Heart left ventricle (tissue), 16 donors: ENCODE measurements at places on chromosomes 7 and 10. TPM values are rescaled to one million over a fixed set of nuclear protein-coding genes. Genes with fewer than 3 reads are reported as not detected.

- DNase-seq = no peak
Observed at GRCh38 chr7:106031300-106032035, 68.4 kb downstream of the CDHR3 start.

DNA sequence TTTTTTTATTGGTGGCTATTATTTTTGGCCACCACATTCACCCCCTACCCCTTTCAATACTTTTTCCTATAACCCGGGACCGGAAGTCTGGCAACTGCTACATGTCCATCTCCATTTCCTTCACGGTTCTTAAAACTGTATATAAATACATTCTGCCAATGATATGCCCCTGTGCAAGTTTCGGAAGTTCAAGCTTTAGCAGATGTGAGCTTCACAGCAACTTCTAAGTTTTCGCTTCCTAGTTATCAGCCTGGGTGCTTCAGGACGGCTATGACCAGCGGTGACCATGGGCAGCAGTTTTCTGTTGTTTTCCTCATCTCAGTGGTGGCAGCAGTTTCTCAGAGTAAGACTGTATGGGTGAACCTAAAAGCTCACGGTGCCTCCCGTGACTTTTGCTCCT is 153.5 kb upstream of the NFE2L3 start:
- no peak for DNase-seq

Gene OR13A1
- not detected for total RNA-seq

Gene MYOZ1
- 0.77 TPM for total RNA-seq
